ENCODE measurements at places on chromosomes 2 and 18.

- DNase-seq = no peak
Observed at GRCh38 chr2:25311865-25312575, 29.7 kb downstream of the DNMT3A start.

- DNase-seq = no peak
Observed at GRCh38 chr2:24354957-24355356, 5.4 kb downstream of the ITSN2 start.

- DNase-seq = no peak
Observed at GRCh38 chr18:33669589-33669988, 91.6 kb downstream of the ASXL3 start.

- DNase-seq = no peak
Observed at GRCh38 chr18:27185025-27185763, at the start of gene CHST9. Gene CHST9 (minus strand): TSS chr18:27185308. CDS start chr18:27142809, 42,499 bp downstream.

DNA sequence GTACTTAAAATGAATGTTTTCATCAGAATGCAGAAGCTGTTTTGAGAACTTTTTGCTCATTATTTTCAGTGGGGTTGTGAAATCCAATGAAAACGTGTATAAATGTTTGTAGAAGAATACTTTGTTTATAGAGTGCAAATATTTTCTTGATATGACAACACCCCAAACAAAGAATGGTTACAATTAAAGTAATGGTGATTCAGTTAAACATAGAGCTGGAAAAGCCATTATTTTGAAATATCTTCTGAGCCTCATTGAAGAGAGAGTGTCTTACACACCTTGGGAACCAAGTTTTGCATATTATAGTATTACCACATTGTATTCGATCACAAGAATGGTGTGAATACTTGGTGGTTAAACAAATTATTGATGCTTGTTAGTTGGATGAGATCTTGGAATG is 48.7 kb downstream of the SPTBN1 start:
- DNase-seq = no peak

- DNase-seq = no peak
Observed at GRCh38 chr2:149564983-149565382, 22.6 kb downstream of the MMADHC start.

DNA sequence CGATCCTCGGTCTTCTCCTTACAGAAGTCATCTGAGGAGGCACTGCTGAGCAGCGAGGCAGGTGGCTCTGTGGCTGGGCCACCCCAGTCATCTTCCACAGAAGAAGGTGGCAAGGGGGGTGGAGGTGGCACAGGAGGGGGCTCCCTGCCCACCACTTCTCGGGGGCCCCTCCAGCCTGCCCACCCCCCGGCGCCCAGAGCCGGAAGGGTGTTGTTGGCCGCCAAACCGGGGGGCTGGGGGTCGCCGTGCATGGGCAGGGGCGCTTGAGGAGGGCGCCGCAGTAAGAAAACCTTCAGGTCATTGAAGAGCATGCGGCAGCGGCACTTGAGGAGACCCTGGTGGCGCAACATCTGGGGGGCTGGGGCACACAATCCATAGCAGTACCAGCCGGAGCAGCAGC is 2.5 kb downstream of the MARCHF4 start:
- no peak for DNase-seq

DNA sequence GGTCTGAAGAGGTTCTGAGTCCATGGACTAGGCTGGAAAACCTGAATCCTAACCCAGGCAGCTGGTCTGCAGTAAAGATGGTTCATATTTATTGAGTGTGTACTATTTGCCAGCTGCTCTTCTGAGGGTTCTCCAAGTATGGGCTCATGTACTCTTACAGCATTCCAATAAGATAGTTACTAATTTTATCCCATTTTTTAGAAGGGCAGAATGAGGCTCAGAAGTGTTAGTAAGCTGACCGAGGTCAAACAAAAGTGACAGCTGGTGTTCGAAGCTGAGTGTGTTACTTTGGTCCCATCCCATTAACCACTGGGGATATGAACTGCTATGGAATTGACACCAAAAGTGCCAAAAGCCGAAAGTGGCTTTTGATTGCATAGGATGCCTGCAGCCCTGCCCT is 76.9 kb downstream of the CABLES1 start:
- DNase-seq = no peak

DNA sequence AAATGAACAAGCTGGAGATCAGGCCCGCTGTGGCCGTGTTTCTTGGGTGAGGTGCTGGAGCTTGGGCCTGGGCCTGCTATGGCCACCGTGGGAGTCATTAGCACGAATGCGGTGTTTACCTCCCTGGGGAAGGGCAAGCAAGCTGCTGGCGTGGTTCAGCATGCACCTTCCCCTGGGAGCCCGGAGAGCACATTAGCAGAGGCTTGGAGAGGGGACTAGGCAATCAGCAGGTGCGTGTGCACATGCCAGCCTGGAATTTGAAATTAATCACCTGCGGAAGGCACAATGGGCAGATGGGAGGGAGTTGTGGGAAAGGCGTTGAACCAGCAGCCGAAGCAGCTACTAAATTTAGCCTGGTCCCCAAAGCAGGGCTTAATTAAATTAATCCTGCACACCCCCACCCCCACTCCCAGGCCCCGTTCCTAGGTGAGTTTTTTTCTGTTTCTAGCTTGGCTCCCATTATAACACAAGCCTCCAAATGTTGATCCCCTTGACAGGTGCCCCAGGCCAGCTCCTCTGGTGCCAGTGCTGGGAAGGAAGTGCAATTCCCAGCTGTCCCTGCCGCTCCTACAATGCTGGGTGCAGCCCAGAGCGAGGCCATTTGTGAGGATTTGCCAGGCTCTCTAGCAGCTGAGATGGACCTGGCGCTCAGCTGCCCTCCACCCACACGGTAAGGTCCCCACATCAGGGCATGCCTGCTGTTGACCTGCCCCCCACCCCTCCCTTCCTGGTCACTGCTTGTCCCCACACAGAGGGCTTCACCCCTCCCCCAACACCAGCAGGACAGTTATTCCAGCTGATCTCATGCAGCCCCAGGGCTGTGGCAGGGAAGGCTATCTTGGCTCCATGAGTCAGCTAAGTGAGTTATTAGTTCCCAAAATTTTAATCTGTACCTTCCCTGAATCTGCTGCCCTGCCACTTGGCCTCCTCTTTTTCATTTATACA is 115.0 kb downstream of the ZBTB7C start:
- DNase-seq = no peak

DNA sequence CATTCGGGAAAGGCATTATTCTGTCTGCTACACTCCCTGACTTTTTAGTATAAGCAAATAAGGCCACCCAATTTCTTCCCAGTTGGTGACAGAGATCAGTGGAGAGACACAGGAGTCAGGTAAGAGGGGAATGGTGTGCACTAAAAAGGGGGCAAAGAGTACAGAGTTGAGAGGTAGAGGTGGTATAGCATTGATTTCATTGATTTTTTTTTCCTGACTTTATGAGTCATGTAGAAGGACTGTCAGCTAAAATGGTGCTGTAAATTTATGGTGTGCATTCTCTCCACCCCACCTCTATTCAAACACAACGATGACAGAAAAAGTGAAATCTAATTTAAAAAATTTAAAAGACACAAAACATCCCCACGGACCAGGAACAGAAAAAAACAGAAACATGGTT is 23.7 kb upstream of the ST8SIA3 start:
- no peak for DNase-seq

DNA sequence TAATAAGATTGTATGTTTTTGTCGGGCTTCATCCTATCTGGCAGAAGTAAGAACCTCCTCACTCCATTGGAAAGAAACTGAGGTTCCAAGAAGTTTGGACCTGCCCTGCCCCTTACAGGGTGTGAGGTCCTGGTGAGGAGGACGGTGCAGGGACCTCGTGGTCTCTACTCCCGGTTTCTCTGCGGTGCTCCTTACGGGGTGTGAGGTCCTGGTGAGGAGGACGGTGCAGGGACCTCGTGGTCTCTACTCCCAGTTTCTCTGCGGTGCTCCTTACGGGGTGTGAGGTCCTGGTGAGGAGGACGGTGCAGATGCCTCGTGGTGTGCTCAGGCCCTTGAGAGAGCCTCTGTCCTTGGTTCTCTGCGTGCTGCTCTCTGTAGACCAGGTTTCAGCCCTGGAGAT is 5.2 kb downstream of the CTDP1 start:
- no peak for DNase-seq

- no peak for DNase-seq
Observed at GRCh38 chr2:170932166-170932565, 3.1 kb downstream of the GORASP2 start.

GRCh38 chr2:133561045-133561852 is 7.0 kb downstream of the NCKAP5 start:
- DNase-seq = no peak

GRCh38 chr2:47086054-47086471 is 69.0 kb downstream of the STPG4 start:
- no peak for DNase-seq

GRCh38 chr2:134372611-134373131 is 118.8 kb downstream of the MGAT5 start:
- DNase-seq = no peak

GRCh38 chr2:65317841-65318240 is 90.2 kb downstream of the ACTR2 start:
- no peak for DNase-seq

DNA sequence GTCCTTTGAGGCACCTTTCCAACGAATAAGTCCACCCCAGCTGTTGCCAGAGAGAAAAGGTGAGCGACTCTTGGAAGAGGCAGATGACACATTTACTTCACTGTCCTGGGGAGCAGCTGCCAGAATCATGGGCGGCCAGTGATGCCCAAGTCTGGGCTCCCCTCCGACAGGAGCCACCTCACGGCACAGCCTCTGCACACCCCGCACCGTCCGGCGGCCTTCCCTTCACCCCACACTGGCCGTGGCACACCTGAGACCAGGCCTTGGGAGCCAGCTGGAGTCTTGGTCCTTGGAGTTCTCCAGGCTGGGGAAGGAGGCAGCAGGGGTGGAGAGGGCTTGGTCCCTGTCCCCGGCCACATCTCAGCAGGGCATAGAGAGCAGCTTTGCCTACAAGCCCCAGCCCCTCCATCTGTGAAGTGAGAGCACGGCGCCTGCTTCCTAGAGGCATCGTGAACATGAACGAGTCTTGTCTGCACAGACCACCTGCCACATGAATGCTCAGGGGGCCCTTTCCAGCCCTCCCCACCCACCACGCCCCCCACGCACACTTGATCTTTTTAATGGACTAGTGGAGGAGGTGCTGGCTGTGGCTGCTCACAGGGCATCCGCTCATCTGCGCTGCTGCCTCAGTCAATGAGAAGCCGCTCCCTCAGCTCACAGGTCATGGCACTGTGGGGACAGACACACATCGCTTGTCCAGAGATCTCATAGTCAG is 400.2 kb upstream of the MYT1L start:
- DNase-seq = no peak

- no peak for DNase-seq
Observed at GRCh38 chr2:176251928-176252327, 17.3 kb upstream of the MTX2 start.

DNA sequence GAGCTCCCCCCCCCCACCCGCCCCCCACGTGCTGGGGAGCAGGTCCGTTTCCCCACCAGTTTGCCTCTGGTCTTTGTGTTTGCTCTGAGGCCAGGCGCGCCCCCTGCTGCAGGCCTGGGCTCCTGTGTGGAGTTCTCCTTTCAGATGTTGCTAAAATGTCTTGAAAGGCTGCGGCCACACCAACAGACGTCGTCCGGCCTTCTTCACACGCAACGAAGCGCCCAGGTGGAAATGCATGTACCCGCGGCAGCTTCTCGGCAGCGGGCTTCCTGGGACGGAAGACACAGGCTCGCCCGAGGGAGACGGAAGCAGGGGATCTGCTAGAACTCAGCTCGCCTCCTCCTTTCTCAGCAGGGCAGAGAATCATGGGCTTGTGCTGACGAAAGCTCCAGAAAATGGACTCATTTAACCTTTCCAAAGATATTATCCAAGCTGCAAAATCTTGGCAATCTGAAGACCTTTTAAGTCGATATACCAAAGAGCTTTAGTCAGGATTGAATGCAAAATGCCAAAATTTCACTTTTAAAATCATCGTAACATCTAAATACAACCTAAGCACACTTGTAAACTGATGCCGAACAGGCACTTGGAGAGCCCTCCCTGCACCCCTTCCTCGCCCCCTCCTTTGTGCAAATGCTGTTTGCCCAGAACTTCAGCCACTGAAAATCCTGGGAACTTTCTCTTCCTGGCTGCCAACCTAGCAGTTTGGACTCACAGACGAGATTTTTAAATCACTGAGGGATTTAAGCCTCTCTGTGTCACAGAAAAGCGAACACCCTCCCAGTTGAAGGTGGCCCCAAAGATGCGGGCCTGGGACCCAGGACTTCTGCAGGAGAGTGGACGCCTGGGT is 125.5 kb upstream of the ZNF516 start:
- no peak for DNase-seq

Data from activated CD4-positive, CD25-positive, alpha-beta regulatory T cell (primary cell).